ENCODE measurements at places on chromosomes 5 and 9.

DNA sequence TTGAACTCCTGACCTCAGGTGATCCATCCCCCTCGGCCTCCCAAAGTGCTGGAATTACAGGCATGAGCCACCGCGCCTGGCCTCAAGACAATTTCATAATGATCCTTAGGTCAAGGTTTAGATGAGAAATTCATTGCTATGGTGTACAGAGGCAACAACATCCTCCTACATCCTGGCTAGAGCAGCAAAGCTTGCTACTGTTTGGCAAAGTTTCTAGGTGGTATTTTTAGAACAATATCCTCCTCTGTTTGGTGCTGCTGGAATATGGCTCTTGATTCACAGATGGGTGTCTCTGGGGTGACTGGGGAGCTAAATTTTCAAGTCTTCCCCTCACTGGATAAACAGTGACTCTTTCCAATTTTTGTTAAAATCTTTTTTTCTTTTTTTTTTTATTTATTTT, 30.6 kb downstream of the CRHBP start:
- no peak for DNase-seq
- no peaks in the 10 kb centered on the region for H3K36me3 ChIP-seq
- H3K27me3 ChIP-seq, result no peaks in the 10 kb centered on the region
- H3K4me1 ChIP-seq, result no peaks in the 10 kb centered on the region

GRCh38 chr9:20044686-20045085, 255.8 kb upstream of the SLC24A2 start:
- DNase-seq, result no peak
- no peak overlapping the region for H3K27ac ChIP-seq
- no peaks in the 10 kb centered on the region for H3K4me1 ChIP-seq
- no peaks in the 10 kb centered on the region for H3K36me3 ChIP-seq
- H3K27me3 ChIP-seq, result no peaks in the 10 kb centered on the region

GRCh38 chr5:149645725-149646124, 64.4 kb downstream of the ARHGEF37 start:
- H3K27ac ChIP-seq, result no peak overlapping the region
- no peak for DNase-seq
- H3K36me3 ChIP-seq, result no peaks in the 10 kb centered on the region
- H3K4me3 ChIP-seq, result no peak overlapping the region

- H3K36me3 ChIP-seq, result no peaks in the 10 kb centered on the region
- no peaks in the 10 kb centered on the region for H3K4me1 ChIP-seq
- no peak for DNase-seq
- H3K27me3 ChIP-seq, result no peaks in the 10 kb centered on the region
- no peak overlapping the region for H3K27ac ChIP-seq
These were observed 147.1 kb downstream of the C5orf15 start for GRCh38 chr5:133821311-133821741.

DNA sequence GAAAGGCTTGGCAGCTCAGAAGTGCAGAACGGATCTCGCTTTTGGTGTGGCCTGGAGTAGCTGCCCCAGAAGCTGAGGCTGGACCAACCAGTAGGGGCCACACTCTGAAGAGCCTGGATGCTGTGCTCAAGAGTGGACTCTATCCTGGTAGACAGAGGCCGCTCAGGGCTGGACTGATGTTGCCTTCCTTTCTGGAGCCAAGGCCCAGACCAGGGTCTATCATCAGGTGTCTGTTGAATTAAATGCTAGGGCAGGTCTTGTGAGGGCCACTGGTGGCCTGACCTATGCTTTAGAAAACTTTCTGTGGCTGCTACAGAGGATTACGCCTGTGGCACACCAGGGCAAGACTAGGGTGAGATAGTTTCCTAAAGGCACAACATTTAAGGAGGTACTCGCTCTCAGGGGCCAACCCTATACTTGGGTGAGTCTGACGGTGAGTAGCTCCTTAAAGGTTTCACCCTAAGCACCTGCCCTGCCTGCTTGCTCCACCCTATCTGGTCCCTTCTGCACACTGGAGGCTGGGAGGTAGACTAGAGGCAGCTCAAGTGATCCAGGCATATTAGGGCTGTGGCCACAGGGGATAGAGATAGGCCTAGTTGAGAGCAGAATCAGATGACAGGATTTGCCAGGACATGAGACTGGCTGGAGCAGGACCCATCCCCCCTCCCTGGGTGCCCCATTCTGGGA, 9.8 kb upstream of the IRF1 start:
- no peak overlapping the region for H3K27ac ChIP-seq
- DNase-seq, result no peak
- H3K27me3 ChIP-seq, result no peaks in the 10 kb centered on the region
- no peak overlapping the region for H3K4me3 ChIP-seq

DNA sequence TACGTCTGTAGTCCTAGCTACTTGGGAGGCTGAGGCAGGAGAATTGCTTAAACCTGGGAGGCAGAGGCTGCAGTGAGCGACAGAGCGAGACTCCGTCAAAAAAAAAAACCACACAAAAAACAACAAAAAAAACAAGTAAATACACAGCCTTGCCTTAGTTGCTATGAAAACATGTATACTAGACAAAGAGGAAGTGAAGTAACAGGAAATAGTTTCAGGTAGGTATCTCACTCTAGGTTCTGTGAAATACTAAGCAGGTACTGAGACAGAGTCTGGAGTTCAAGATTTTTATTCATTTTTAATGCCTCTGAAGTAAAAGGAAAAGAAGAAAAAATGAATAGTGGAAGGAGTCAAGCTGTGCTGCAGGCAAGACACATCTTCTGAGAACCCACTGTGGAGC, 687.9 kb upstream of the RGMB start:
- H3K36me3 ChIP-seq, result no peaks in the 10 kb centered on the region
- H3K4me1 ChIP-seq, result no peaks in the 10 kb centered on the region

- H3K27ac ChIP-seq, result no peak overlapping the region
- H3K36me3 ChIP-seq, result no peaks in the 10 kb centered on the region
- H3K4me3 ChIP-seq, result peak overlapping the region; percentile 59
- no peak for DNase-seq
These were observed 2.7 kb upstream of the LCN12 start for GRCh38 chr9:136949239-136949816.

GRCh38 chr5:145867806-145868205, 5.0 kb downstream of the GRXCR2 start:
- no peaks in the 10 kb centered on the region for H3K4me1 ChIP-seq
- no peak overlapping the region for H3K4me3 ChIP-seq
- DNase-seq, result no peak
- H3K36me3 ChIP-seq, result no peaks in the 10 kb centered on the region

- H3K27me3 ChIP-seq, result no peaks in the 10 kb centered on the region
- no peaks in the 10 kb centered on the region for H3K4me1 ChIP-seq
- no peak for DNase-seq
- no peak overlapping the region for H3K27ac ChIP-seq
- no peak overlapping the region for H3K4me3 ChIP-seq
- no peaks in the 10 kb centered on the region for H3K36me3 ChIP-seq
These were observed 27.5 kb downstream of the SREK1 start for GRCh38 chr5:66171349-66172344.

DNA sequence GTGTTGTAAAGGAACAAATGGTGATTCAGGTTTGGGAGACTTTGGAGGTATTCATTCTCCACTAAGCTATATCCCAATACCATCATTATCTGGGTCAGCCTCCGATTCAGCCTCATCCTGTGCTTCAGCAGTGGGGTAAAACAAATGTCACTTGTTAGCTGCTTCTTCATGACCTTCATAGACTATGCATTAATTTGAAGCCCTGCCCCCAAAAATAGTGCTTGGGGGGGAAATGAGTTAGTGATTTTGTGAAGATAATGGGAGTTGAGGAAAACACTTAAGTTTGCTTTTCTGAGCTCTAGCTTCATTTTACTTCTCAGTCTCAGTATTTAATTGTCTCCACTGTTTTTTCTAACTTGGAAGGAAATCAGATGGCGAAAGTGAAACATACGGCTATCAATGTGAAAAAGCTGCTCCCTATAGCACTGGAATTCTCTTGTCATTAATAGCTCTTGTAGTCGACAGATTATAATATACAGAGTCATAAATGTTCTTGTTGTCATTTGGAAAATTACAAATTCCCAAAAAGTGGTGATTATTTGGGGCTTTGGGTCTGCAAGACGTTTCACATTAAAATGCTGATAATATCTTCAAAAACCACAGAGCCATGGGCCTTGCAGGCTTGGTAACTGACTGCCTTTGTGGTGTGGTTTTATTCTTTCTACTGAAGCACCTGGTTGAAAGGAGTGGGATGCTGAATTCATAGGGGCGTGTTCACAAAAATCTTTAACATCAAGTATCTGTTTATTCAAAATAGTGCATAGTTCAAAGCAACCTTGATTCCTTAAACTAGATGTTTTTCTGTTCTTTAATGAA, 40.0 kb downstream of the PIK3R1 start:
- no peak overlapping the region for H3K4me3 ChIP-seq
- no peak overlapping the region for H3K27ac ChIP-seq
- no peaks in the 10 kb centered on the region for H3K36me3 ChIP-seq
- no peak for DNase-seq
- peaks cover 5% of the 10 kb centered on the region for H3K4me1 ChIP-seq

- no peaks in the 10 kb centered on the region for H3K36me3 ChIP-seq
- no peaks in the 10 kb centered on the region for H3K27me3 ChIP-seq
- DNase-seq, result no peak
- no peak overlapping the region for H3K4me3 ChIP-seq
- no peaks in the 10 kb centered on the region for H3K4me1 ChIP-seq
These were observed 90.1 kb downstream of the SNCAIP start for GRCh38 chr5:122401976-122402725.

DNA sequence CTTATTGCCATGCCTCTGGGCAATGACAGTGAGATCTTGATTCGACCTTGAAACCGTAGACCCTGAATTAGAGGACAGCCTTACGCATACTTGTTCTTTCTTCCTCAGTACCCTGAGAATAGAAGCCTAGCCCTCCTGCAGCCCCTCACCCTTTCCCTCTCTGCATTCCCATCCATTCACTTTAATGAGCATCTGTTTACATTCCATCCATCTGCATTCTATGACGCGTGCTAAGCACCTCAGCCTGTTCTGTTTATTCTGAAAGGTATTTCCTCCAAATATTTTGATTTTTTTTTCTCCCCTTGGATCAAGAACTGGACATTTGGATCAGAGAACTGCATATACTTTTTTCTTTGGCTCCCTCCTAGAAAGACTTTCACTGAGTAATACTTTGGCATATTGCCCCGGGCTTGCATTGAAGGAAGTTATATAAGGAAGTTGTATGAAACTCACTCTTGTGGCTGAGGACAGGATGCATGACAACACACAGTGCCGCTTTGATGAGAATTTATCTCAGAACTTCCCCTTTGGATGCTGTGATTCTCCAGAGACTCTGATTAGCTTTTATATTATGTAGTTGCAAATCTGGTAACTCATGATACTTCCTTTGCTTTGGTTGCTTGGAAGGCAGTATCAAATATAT, 15.7 kb downstream of the TMEM8B start:
- H3K27ac ChIP-seq, result no peak overlapping the region
- H3K36me3 ChIP-seq, result 0 out of 2 replicates have a peak, but pooled peaks cover 3% of the 10 kb centered on the region
- H3K27me3 ChIP-seq, result no peaks in the 10 kb centered on the region
- peaks cover 8% of the 10 kb centered on the region for H3K4me1 ChIP-seq
- no peak overlapping the region for H3K4me3 ChIP-seq
- DNase-seq, result no peak

DNA sequence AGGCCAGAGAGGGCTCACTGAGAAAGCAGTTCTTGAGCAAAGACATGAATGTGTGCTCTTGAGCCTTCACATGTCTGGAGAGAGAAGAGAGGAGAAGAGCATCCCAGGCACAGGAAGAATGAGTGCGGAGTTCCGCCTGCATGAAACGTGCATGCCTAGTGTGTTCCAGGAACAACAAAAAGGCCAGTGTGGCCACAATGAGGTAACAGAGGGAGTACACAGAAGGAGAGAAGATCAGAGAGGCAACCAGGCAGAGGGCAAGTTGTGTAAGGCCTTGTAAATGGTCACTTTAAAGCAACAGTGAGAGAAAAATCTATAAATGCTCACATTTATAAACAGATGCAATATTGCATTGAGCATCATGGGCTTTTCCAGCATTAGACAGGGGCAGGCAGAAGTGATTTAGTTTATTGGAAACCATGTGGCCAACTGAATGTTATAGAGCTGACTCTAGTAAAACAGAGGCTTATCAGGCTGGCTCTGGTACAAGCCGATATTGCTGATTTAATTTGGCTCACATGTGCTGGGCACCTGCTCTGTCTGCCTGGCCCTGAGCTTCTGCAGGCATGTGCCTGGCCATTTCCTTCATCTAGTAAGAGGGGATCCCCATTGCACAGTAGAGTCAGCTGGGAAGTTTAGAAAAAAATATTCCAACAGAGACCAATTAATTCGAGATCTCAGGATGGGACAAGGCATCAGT, 185.3 kb downstream of the SAXO1 start:
- no peaks in the 10 kb centered on the region for H3K27me3 ChIP-seq
- H3K4me1 ChIP-seq, result no peaks in the 10 kb centered on the region
- H3K36me3 ChIP-seq, result no peaks in the 10 kb centered on the region
- no peak overlapping the region for H3K4me3 ChIP-seq
- DNase-seq, result no peak

GRCh38 chr5:96065685-96066385, 104.2 kb upstream of the ELL2 start:
- DNase-seq, result no peak
- no peak overlapping the region for H3K4me3 ChIP-seq
- no peaks in the 10 kb centered on the region for H3K4me1 ChIP-seq
- H3K27me3 ChIP-seq, result no peaks in the 10 kb centered on the region
- H3K27ac ChIP-seq, result no peak overlapping the region
- H3K36me3 ChIP-seq, result no peaks in the 10 kb centered on the region

DNA sequence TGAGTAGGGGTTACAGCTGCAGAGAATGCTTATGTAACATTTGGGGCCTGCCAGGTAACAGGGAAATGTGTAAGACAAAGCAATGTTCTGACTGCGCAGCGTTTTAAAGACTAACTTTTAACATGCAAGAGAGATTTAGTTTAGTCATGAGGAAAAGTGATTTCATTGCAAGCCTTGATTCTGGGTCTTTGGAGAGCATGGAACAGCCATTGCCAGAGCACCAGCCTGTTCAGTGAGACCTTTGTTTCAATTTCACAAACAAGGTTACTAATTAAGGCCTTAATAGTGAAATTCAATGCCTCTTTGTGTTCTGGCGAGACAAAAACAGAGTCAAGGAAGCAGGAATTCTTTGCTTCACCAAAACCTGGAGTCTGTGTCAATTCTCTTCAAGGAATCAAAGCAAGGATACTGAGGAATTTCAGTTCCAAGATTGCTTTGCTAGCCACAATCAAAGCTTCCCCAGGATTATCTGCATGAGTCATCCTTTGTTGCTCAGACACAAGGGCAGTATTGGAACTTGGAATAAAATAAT, 14.4 kb downstream of the CKMT2 start:
- H3K4me3 ChIP-seq, result no peak overlapping the region
- no peaks in the 10 kb centered on the region for H3K36me3 ChIP-seq
- H3K27ac ChIP-seq, result no peak overlapping the region
- DNase-seq, result no peak
- H3K4me1 ChIP-seq, result peaks cover 2% of the 10 kb centered on the region

DNA sequence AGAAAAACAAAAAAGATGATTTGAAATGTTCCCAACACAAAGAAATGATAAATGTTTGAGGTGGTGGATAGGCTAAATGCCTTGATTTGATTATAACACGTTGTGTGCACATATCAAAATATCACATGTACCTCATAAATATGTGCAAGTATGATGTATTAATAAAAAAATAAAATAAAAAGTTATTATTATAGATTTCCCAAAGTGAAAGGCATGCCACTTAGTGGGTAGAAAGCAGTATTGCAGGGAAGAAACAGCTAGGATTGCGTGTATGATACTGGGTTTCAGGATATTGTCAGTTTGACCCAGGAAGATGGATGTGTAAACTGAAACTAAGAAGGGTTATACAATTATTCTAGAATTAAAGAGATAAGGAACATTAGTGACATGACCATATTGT, 3.6 kb upstream of the TMEM38B start:
- peaks cover 2% of the 10 kb centered on the region for H3K4me1 ChIP-seq
- DNase-seq, result no peak
- H3K27ac ChIP-seq, result no peak overlapping the region
- peaks cover 10% of the 10 kb centered on the region for H3K27me3 ChIP-seq

Measured in iPS DF 6.9 (cell line).